ENCODE measurements at places on chromosomes 3 and 15. TPM values are rescaled to one million over a fixed set of nuclear protein-coding genes. Genes with fewer than 3 reads are reported as not detected.

DNA sequence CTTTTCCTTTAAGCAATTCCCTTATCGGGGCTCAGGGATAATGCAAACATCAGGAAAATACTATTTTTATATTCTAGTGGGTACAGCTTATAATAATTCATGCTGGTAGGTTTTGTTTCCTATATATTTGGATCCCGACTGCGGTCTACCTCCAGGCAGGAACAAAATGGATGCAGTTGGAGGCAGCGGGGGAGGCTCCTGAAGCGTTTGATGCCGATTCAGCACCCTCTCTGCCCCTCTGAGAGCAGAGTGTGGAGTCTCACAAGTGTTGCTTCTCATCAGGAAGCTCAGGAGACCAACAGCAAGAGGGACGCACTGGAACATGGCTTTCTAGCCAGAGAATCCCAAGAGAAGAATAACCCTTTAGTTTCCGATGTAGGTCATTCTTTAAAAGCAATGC, 104.9 kb downstream of the RORA start:
- H3K27ac ChIP-seq, result no peak overlapping the region
- peaks cover 13% of the 10 kb centered on the region for H3K27me3 ChIP-seq
- no peaks in the 10 kb centered on the region for H3K36me3 ChIP-seq
- no peaks in the 10 kb centered on the region for H3K4me1 ChIP-seq
- no peak for DNase-seq

DNA sequence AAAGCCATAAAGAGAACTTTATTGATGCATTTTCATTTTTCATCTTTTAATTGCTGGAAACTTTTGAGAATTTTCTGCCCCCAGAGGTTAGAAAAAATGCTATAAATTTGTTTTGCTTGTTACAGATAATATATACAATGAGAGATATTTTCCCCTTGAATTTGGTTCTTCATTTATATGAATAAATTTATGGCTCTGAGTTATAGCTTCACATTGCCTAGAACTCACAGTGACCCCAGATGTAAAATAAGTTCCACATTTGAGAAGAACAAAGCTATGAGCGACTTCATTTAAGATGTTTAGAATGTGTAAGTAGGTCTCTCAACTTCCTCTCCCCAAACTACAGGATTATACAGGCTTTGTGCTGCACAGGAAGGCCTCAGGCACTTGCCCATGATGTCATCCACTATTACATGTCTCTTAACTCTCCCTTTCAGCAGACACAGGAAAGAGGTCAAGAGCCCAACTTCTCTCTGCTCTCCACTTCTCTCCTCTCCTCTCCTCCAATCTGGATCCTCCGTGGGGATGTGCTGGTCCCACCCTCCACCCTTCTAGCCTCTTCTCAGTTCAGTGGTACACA, 92.8 kb downstream of the DUT start:
- H3K27me3 ChIP-seq, result peaks cover 3% of the 10 kb centered on the region
- DNase-seq, result no peak
- H3K36me3 ChIP-seq, result no peaks in the 10 kb centered on the region
- H3K4me1 ChIP-seq, result peaks cover 2% of the 10 kb centered on the region

Gene SEMA6D
- total RNA-seq, result not detected

DNA sequence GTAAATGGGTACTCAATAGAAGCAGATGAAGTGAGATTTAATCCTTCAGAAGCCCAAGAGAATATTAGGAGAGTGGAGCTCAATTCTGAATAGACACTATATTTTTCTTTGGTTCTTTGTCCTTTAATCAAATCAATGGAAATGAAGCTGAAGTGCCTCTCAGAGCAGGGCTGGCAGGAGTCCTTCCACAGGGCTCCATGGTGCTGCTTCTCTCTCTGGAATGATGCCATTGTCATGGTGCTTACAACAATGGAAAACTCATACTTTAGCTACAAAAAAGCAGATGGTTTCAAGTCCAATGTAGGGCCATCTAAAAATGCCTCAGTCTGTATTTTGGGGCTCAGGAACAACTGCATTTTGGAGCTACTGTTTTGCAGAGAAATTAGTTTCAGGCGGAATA, 125.1 kb downstream of the SNRK start:
- H3K27ac ChIP-seq, result no peak overlapping the region
- DNase-seq, result no peak
- no peaks in the 10 kb centered on the region for H3K27me3 ChIP-seq
- H3K36me3 ChIP-seq, result peaks cover 1% of the 10 kb centered on the region

Gene ALPK3
- 0.17 TPM for total RNA-seq

DNA sequence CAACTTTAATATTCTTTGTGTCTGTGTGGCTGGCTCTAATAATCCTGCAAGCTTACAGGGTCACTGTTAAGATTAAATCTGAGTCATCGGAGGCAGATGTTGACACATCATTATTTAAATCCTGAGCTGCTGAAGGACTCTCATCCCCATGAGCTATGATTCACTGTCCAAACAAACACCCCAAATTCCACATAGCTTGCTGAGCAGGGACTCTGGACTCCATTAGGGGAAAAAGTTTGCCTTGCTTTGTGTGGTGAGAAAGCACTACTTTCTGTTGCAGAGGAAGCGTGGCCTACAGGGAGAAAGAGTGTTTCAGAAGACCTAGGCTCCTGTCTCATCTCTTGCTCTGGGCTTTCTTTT, 213.7 kb downstream of the PDCD6IP start:
- H3K27me3 ChIP-seq, result peaks cover 2% of the 10 kb centered on the region
- H3K4me1 ChIP-seq, result peaks cover 6% of the 10 kb centered on the region
- no peak for DNase-seq
- H3K27ac ChIP-seq, result no peak overlapping the region
- no peak overlapping the region for H3K4me3 ChIP-seq

Data from activated naive CD8-positive, alpha-beta T cell treated with anti-CD3 and anti-CD28 coated beads, Interleukin-2, amount 10 ng/mL, durations not matched to agents 7 days and 5 days (primary cell).